CD4-positive, alpha-beta memory T cell (primary cell): ENCODE measurements at places on chromosomes 3 and 15.
A peak's percentile ranks its signal among the peaks of the same experiment; 100 is the strongest.

DNA sequence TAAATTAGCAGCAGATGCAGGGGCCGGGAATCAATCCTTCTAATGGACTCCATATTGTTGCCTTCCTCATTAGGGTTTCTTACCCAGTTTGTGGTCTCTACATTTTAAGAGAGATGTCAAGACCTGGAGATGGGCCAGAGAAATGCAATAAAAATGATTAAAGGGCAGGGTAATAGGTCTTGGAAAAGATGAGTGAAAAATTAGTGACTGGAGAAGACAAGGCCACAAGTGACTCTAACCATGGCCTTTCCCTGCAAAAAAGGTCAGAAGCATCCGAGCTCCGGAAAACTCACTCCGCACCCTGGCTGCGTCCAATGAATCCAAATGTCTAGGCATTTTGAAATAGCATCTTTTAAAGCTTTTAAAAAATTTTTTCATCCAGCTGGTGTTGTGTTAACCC is 152.8 kb downstream of the ARRDC4 start:
- no peak for DNase-seq

DNA sequence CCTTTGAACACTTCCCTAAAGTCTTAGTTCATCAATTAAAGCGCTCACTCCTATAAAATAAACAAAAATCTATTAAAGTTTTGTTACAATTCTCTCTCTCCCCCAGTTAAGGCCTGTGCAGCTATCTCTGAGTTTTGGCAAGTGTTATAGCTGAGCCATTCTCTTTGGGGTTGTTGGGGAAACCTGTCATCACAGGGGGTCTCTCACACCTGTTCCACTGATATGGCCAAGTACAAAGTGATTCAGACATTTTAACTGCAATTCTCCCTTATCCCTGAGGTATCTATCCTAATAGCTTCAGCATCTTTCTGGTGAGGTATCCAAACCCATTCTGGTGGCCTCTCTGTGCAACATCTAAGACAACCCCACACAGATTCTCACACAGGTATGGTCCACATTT is 116.4 kb downstream of the UNC13C start:
- no peak for DNase-seq

GRCh38 chr3:117278424-117279190 is 569.0 kb downstream of the TUSC7 start:
- DNase-seq, result no peak

DNA sequence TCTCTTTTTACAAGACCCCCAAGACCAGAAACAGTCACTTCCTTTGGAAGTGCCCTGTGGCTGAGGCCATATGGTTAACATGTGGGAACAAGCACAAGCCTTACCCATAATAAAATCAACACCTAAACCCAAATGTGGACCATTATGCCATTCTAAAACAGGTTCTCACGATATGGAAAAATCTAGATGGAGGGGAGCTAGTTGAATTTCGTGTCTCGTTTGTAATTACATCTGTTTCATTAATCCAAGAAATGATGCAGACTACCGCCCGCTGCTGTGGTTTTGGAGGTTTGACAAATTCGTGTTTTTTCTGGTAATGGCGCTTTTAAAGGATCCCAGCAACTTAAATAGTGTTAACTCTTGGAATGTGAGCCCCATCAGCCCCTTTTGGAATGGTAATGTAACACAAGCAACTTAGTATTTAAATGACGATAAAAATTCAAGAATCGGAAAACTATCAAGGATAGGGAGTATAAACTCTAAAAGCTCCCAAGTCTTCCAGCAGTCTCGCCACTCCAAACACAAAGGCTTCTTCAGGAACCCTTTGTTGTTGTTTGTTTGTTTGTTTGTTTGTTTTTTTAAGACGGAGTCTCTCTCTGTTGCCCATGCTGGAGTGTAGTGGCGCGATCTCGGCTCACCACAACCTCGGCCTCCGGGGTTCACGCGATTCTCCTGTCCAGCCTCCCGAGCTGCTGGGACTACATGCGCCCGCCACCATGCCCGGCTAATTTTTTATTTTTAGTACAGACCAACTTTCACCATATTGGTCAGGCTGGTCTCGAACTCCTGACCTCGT is 1.1 kb downstream of the CNBP start:
- DNase-seq, result peak; percentile 28

GRCh38 chr15:59722476-59722875 is 33.4 kb upstream of the BNIP2 start:
- DNase-seq, result no peak

GRCh38 chr3:150945226-150946032 is 27.1 kb downstream of the CLRN1 start:
- DNase-seq, result no peak

DNA sequence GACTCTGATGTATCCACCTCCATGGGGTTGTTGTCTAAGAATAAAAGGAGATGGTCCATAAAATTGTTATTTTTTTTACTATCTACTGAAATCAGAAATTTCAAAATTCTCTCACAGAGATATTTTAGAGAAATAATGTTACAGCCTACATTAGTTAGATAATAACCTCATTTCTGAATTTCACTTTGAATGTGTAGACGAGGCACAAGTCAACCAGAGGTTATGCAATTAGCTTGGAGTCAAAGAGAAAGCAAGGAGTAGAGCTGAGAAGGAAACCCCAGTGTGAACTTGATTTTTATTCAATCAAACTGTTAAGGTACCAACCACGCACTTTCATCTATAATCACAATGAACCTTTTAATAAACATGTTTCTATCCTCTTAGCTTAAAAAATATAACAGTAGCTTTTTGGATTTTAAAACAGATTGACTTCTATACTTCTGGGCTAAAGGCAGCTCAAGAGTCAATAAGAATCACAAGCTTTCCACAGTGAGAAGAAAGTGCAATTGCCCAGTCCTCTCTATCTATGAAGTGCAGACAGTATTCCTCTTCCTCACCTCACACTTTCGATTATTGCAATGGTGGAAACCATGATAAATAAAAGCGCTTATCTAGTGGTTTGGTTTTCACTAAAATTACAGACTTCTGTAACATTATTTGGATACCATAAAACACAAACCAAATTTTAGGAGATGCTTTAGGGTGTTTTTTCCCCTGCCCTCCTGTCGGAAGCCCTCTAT is 403.2 kb downstream of the ZBTB20 start:
- DNase-seq, result no peak

GRCh38 chr3:184725176-184725719 is 13.4 kb upstream of the MAGEF1 start:
- no peak for DNase-seq

DNA sequence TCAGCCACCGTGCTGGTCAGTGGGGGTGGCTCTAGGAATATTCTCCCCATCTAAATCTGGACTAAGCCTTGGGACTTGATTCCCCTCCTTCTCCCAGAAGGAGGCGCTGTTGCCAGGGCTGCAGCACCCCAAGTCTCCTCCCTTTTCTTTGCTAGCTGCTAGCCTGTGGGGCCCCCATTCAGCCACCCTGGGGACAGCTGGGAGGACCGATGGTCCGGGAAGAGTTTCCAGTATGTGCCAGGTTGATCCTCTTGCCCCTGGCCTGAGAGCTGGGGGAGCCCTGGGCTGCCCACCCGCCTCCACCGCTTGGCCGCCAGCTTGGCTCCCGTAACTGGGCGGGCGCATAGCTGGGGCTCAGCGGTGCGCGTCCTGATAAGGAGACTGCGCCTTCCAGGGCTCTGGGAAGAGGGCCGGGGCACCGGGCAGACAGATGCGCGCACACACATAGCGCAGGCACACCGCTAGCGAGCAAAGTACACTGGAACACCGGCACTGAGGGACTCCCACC is 4.2 kb downstream of the SMAD6 start:
- DNase-seq, result no peak

DNA sequence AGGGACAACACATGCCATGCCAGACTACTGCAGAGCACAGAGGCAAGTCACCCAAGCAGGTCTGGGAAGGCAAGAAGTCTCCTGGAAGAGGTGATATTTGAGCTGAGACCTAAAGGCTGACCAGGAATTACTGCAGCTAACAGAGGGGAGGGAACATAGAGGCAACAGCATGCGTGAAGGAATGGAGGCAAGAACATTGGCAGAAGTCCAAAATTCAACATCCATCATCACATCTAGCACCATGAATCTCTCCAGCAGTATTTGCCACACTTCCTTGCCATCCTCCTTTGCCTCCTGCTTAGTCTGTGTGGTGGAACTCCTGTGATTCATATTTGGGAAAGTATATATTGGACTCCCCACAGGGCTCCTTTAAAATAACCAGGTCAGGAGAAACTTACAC is 870 bp upstream of the TSEN2 start:
- DNase-seq, result no peak

DNA sequence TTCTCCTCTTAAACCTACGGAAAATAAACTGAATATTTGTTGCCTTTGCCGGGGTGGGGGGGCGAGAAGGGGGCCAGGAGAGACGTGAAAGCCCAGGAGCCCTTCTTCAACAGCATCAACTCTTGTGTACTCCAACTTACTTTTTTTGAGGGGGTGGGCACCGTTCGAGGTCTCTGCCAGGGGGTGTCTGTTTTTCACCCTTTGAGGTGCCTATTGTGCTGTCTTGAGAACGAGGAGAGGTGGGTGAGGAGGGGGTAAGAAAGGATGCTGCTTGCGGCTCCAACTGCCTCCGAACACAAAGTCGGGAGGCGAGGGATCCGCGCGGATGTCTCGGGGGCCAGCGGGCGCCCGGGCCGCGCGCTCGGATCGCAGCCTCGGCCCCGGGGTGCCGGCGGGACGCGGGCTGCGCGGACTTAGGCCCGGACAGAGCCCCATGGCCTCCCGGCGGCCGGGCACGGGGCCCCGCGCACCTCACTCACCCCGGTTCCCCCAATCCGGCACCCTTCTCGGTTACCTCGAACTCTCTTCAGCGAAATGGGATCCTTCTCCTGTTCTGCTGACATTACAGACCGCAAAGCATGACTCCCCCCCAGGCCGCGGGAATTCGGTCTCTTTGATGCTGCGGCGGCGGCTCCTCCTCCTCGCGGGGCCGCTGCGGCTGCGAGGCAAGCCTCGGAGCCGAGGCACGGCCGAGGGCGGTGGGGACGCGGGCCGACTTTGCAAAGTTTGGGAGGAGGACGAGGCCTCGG is 650 bp downstream of the PYGO1 start:
- no peak for DNase-seq

- no peak for DNase-seq
Measured at GRCh38 chr3:8738639-8739038, 5.0 kb downstream of the CAV3 start.

DNA sequence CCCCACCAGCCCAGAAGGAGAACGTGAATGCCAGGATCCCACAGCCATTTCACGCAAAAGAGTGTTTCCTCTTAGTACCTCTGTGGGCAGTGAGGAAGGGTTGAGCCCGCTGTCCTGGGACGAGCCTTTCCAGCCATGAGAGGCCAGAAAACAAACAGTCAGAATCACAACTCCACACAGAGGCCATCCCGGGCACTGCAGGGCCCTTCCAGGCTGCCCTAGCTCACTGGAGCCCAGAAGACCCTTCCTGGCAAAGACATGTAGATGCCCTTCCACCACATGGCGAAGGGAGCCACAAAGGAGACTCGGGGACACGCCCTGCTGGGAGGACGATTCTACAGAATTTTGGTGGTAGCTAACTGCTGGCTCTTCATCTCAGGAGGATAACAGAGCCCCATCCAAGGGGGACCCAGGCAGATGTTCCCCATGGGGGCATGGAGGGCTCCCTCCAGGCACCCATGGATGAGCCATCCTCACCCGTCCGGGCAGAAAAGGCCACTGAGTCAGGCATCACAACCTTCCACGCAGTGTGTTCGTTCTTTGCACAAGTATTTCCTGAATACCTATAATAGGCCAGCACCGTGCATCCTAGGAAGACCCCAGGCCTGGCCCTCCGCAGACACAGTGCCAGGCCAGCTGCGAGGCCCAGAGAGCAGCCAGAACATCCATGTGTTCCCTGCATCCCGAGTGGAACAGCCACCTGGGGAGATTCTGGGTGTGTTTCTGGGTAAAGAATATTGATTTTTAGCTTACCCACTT is 47.2 kb downstream of the SLC12A8 start:
- no peak for DNase-seq

DNA sequence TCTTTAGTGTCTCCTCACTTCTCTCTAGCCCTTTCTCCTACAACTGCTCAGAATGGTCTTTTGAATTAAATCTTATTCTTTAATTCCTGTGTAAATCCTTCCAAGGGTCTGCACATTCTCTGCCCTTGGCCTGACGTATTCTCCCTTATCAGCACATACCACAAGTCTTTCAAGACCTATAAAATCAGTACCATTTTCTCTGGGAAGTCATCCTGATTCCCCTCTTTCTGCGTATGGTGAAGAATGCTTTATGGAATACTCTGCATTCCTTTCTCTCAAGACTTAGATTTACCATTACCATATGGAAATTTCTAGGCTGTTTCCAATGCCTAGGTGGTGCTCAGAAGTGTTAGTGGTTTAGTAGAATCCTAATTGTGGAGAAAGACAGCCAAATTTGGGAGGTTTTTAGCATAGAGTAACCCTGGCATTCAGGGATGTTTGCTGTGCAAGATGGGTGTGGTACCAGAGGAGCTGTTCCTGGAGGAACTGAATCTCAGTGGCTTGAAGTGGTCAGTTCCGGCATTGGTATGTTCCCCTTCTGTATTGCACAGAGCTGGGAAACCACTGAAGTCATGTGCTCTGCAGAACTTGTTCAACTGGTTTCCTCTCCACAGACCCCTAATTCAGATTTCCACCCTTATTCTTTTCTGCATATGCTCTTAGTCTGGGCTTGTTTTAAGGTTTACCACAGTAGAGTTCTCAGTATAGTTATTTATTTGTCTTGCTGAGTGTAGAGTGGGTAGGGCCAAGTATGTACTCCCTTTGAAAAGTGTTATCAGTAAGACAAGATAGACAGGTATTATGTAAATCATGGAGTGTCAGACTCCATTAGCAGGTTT is 24.5 kb downstream of the IQGAP1 start:
- no peak for DNase-seq

DNA sequence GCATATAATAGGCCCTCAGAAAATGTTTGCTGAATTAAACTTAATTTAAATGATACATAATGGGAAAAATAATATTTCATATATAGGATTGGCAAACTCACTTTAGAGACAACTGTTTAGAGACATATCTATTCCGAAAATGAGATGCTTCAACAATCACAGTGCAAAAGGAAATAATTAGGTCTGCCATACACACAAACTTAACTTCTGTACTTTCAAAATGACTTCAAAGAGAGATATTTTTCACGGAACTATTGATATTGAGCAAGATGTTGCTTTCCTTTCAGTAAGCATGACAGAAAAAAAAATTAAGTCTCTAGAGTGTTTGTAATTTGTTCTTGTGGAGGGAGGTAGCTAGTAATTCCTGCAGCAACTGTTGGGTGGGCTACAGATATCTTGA is 769.5 kb downstream of the TUSC7 start:
- no peak for DNase-seq

DNA sequence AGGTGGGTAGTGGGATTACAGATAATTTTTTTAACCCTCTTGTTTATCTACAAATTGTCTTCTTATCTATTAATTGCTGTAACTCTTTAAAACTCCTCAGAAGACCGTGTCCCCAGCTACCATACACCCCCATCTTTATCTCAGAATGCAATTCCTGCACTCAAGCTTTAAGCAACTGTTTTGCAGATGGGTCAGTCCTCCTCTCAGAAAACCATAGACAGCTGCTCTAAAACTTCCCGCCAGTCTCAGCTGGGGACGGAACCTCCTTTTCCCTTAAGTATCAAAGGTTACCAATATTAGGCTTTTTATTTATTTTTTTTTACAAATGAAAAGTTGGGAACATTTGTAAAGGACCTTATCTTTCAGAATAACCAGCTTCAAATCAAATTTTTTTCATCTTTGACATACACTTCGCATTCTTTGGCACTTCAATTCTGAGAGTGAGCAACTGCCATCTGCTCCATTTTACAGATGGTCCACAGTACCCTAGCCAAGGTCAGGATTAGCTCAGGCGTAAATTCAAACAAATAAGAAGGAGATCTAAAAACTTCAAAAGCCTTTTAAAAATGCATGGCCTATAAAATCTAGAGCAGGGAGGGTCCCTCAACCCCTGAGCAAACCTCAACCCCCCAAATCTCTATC is 1.3 kb downstream of the GATM start:
- no peak for DNase-seq

GRCh38 chr3:196537319-196537984 is 22.3 kb upstream of the SMCO1 start:
- peak; percentile 54 for DNase-seq
